NCI-H524 (cell line): ENCODE measurements at places on chromosomes 4 and X.
A peak's percentile ranks its signal among the peaks of the same experiment; 100 is the strongest.

DNA sequence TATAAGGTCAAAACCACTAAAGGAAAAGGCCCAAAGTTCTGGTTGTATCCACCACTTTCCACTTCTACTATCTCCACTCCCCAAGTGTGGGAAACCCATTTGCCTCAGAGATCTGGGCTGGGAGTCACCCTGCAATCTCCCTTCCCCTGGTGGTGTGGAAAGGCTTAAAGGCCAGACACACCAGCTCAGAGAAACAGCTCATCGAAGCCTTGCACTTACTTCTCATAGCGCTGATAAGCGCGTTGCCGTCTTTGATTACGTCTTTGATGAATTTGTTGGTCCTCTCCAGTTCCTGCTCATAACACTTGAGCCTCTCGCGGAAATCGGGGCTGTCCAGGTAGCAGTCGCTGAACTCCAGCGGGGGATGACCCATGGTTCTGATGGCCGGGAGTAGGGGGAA is 647 bp downstream of the OPHN1 start:
- no peak for DNase-seq

GRCh38 chr4:174324725-174325124 is 41.0 kb downstream of the CEP44 start:
- peak; percentile 79 for DNase-seq

DNA sequence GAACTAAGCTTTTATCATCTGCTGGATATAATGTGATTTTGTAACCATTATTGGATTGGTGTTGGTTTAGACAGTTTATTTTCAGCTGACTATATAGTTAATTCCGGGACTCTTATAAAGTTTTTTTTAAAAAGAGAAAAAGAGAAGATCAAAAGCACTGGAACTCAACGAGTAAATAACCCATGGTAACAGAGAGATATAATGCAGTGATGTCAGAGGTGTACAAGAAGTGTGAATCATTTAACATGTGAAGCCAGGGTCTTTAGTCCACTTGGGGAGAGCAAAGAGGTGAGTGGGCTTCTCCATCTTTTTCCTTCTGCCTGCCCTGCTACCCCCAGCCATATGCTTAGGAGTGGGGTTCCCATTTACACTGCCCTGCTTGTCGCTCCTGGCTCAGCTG is 3.2 kb downstream of the TMEM165 start:
- DNase-seq: no peak

GRCh38 chr4:6183740-6184139 is 16.6 kb downstream of the JAKMIP1 start:
- no peak for DNase-seq

DNA sequence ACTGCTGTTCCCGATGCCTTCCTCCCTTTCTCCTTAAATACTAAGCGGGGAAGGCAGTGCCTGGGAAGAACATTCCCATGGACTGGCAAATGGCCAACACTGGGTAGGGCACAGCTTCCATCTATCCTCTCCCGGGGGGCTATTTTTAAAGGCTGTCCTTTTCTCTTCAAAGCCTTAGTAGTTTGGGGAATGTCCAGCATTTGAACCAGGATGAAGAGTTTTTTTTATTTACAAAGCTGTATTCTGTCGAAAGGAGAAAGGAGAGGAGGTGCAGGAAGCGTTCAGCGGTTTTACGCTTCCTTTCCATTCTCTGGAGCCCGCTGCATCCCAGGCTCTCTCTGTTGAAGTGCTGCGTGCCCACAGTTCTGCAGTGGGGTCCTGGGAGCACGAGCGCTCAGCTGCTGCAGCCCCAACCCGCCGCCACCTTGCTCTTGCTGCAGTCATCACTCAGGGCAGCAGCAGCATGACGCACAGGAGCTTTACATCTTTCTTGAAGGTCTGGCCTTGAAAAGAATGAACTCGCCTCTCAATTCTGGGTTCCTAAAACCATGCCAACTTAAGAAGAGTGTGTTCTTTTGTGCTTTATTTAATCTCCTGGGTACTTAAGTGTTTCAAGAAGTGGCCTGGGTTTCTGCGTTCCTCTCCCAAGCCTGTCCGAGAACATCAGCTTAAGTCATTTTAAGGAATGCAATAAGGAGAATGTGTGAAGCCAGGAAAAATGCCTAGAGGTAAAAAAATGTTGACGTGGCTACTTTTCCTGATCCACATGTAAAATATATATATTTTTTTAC is 427.2 kb downstream of the MAPK10 start:
- DNase-seq: no peak

DNA sequence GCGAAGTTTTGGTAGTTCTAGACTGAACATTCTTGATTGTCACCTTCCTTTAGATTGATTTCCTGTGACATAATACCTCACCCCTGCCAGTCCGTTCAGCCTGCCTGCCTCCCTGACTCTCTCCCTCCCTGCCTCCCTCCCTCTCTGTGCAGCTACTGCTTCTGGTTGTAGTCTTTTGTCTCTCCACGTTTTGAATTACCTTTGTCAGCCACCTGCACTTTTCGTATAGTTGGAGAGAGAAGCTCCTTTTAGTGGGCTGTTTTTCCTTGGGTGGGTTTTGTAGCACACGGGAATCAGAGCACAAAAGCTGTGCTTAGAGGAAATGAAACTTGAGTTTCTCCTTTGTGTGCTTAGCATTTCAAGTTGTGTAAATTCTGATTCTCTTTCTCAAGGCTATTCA is 32.6 kb upstream of the MSMO1 start:
- DNase-seq: no peak
